ENCODE measurements at places on chromosomes 2 and 18.

DNA sequence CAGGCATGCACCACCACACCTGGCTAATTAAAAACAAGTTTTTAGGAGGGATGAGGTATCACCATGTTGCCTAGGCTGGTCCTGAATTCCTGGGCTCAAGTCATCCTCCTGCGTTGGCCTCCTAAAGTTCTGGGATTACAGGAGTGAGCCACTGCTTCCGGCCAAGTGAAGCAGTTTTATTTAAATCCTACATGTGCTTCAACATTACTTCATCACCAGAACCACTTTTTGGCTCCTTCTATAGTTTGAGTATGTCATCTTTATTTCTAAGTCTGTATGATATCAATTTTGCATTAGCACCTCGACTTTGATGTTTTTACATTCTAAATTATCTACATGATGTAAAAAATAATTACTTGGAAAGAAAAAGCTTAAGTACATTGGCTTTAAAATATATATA is 144.3 kb downstream of the FMNL2 start:
- no peak for DNase-seq

GRCh38 chr2:15160201-15160991 is 400.7 kb downstream of the NBAS start:
- DNase-seq: peak; percentile 1

- no peak for DNase-seq
Observed at GRCh38 chr2:46098621-46099062, 198.6 kb upstream of the EPAS1 start.

DNA sequence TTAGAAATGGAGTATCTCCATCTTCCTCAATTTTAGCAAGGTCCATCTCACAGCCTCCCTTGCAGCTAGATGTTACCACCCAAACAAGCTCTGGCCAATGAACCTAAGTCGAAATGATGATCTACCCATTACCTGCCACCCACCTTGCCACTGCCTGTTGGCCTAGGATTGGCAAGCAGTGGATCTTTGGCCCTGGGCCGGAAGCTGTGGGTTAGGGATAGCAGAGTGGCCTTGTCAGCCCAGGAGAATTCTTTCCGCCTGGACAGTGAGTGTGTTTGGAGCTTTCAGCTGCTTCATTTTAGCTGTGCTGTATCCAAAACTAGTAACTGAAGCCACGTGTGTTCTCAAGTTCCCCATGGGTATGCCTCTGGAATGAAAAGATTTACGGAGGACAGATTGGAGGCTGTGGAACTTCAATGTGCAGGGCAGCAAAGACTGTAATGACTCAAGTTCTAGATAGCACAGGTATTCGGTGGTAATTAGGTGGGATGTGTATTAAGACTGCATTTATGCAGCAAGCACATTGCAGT is 7.7 kb upstream of the PARD6G start:
- DNase-seq: no peak

DNA sequence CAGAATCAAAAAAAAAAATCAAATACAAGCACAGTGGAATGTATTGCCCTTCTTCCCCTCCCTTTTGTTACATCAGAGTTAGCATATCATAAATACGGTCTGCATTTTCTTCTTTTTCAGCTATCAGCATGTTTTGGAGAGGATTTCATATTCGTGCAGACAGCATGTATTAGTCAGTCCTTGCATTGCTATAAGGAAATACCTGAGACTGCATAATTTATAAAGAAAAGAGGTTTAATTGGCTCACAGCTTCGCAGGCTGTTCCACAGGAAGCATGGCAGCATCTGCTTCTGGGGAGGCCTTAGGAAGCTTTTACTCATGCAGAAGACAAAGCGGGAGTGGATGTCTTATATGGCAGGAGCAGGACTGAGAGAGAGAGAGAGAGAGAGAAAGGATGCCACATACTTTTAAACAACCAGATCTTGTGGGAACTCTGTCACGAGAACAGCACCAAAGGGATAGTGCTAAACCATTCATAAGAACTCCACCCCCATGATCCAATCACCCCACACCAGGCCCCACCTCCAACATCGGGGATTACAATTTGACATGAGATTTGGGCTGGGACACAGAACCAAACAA is 8.9 kb downstream of the IL1B start:
- no peak for DNase-seq

DNA sequence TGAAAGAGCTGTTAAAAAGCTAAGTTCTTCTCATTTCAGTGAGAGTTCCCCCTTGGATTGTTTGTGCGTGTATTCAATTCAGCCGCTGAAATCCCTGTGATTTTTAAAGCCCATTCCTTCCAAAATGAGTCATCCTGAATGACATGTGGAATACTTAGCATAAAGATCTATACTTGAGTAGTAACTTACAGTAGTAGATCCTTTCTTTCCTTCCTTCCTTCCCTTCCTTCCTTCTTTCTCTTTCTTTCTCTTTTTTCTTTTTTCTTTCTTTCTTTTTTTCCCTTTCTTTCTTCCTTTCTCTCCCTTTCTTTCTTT is 18.2 kb upstream of the SOX11 start:
- no peak for DNase-seq

DNA sequence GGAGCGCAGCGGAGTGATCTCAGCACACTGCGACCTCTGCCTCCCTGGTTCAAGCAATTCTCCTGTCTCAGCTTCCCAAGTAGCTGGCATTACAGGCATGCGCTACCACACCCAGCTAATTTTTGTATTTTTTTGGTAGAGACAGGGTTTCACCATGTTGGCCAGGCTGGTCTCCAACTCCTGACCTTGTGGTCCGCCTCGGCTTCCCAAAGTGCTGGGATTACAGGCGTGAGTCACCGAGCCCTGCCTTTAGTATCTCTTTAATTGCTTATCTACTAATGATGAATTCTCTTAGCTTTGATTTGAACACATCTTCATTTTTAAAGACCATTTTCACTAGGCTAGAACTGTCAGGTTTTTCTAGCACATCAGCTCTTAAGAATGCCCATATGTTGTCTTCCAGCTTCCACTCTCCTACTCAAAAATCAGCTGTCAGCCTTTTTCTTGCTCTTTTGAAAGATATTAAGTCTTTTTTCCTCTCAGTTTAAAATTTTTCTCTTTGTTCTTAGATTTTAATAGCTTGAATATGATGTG is 16.1 kb upstream of the MFSD2B start:
- no peak for DNase-seq

DNA sequence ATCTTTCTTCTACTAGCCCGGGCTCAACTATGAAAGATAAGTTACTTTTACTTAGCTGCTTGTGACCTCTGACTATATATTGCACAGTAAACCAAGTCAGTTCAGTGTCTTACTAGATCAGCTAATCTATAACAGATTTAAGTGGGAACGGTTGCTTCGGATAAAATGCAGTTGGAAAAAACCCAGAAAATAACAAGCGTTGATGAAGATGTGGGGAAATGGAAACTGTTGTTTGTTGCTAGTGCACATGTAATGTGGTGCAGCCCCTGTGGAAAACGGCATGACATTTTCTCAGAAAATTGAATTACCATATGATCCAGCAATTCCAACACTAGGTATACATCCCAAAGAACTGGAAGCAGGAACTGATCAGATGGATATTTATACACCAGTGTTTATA is 248.5 kb downstream of the PRKCE start:
- no peak for DNase-seq

- DNase-seq: no peak
Observed at GRCh38 chr2:104861351-104862057, 7.6 kb downstream of the POU3F3 start.

DNA sequence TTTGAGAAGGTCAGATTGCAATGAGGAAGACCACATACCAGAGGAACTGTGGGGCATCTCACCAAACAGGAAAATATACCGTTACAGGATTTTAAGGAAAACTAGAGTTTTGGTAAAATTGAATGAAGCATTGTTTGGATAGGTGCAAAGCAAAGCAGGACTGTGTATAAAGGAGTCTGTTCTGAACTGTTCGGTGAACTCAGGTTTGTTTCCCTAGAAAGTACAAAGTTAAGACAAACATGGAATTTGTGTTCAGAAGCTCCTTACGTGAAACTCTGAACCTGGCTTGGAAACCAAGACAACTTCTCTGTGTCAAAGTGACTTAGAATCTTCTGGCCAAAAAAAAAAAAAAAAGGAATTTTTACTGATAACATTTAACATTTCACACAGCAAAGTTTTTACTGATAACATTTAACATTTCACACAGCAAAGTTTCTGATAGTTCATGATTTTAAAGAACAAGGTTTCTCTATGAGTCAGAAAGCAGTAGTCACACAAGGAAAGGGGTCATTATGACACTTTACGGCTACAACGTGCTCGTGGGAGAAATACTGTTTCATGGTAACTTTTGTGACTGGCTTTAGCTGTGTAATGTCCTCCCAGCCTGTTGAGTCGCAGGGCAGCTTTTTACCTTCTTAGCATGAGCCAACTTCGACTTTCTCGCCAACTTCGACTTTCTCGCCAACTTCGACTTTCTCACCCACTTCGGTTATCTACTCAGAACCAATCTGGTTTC is 21.2 kb upstream of the TET3 start:
- no peak for DNase-seq

GRCh38 chr18:44651918-44652572 is 28.6 kb upstream of the SETBP1 start:
- DNase-seq: no peak

GRCh38 chr2:173271135-173271534 is 83.5 kb upstream of the CDCA7 start:
- DNase-seq: no peak

GRCh38 chr2:96618596-96619283 is 19.4 kb downstream of the KANSL3 start:
- DNase-seq: no peak

- DNase-seq: no peak
Observed at GRCh38 chr2:217990791-217991465, 11.9 kb downstream of the TNS1 start.
